ENCODE measurements at places on chromosomes 7 and 10.

DNA sequence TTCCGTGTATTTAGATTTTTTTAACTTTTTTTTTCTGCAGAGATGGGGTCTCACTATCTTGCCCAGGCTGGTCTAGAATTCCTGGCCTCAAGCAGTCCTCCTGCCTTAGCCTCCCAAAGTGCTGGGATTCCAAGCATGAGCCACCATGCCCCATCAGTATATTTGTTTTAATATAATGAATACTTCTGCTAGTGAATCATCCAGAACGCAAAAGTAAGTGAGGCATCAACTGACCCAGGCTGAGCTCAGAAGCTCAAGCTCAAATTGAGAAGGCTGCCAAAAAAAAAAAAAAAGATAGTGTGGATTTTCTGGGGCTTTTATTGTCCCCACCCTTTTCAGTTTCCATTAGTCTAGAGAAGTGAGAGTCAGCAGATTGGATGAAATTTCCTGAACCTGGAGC, 39.0 kb upstream of the TECTB start:
- DNase-seq, result no peak

DNA sequence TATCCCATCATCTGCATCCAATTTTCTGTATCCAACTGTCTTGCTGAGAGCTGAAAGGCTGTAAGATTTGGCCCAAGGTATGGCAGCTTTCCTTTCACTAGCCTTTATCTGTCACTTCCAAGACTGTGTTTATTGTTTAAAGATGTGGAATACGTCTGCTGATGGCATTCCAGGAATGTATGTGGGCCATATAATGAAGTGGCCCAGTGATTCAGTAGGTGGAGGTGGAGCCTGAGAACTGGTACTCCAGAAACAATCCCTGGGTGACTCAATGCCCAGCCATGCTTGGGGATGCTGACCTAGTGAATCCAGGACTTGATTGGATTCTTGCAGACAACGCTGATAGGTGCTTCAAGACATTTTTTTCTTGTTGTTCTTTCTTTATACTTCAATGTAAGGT, 13.5 kb downstream of the NEUROD6 start:
- no peak for DNase-seq

DNA sequence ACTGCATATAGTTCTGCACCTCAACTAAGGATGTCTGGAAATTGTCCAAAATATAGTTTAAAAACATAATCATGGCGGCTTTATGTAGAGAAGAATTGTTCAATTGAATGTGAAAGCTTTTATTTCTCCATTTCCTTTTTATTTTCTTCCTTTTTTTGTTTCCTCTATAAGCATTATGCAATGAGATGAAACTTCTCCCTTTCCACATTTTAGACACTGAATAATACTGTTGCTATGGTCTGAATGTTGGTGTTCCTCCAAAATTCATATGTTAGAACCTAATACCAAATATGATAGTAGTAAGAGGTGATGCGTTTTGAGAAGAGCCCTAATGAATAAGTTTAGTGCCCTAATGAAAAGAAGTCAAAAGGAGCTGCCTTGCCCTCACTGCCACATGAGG, 175.0 kb downstream of the RNLS start:
- no peak for DNase-seq

GRCh38 chr7:50213622-50214017, 90.9 kb upstream of the IKZF1 start:
- DNase-seq, result no peak

DNA sequence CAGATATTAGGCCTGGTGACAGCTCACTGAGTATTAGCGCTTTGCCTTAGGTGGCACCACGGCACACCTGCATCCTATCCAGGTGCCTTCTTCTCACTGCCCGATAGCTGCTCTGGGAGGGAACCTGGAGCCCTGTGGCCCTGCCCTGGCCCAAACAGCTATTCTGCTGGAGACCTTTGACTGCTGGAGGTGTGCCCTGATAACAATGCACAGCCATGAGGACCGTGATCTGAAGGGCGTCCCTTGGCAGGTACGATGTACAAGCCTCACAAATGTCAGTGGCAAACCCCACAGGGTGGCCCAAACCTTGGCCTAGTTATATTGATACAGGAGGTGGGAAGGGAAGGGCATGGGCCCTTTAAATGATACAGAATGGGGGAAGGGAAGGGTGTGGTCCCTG, 259.5 kb downstream of the GRID1 start:
- DNase-seq, result no peak
